ENCODE measurements at places on chromosomes 1 and 21.
A peak's percentile ranks its signal among the peaks of the same experiment; 100 is the strongest.

GRCh38 chr1:227391879-227392278 lies 73.6 kb upstream of the CDC42BPA start:
- no peak for DNase-seq

- no peak for DNase-seq
These were observed 65.7 kb upstream of the MORC3 start for GRCh38 chr21:36254106-36254941.

DNA sequence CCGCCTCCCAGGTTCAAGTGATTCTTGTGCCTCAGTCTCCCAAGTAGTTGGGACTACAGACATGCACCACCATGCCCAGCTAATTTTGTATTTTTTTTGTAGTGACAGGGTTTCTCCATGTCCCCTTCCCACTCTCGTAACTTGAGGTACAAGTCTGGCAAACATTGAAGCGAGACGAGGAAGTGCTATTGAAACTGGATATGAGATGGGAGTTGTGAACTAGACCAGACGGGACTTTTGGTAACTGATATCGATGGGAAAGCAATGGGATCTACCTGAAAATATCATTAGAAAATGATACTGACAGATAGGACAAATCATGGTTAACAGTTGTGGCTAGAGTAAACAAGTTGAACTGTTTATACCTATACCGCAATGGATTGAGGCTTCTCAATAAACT lies 95.2 kb upstream of the TRABD2B start:
- no peak for DNase-seq

DNA sequence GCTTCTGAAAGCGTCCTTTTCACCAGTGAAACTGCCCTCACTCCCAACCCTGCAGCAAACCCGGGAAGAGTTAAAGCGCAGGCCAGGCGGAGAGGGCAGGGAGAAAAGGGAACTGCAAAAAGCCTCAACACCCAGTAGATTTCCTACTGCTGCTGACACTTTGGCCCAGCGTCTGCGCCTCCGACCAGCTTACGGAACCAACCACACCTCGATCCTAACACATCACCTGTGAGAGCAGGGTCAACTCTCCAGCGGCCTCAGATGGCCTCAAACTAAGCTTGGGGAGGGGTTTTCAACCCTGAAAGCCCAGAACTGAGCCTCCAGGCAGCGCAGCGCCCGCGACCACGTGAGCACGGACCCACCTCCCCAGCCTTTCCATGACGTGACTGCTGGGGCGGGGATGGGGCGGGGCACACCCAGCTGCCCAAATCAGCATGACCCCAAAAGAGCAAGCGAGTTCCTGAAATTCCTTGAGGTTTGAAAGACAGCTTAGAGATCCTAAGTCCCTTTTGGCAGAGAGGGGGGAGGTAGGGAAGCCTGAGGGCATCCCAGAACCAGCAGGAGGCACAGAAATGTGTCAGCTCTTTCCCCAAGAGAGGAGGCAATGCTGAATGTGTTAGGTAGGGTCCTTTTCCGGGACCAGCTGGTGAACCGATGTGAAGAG lies 59.1 kb downstream of the ITPKB start:
- DNase-seq, result peak; percentile 71

- DNase-seq, result no peak
These were observed 209.8 kb upstream of the PRMT6 start for GRCh38 chr1:106846656-106847055.

DNA sequence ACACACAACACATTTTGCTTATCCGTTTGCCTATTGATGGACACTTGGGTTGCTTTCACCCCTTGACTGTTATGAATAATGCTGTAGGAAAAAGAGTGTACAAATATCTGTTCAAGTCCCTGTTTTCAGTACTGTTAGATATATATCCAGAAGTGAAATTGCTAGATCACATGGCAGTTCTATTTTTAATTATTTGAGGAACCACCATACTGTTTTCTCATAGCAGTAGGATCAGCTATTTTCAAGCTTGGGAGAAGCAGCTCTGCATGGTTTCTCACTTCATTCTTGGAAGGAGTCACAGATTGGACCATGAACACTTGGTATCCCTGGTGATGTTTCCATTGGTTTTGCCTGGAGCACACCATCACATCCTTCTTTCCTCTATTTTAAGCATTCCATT lies 114.4 kb upstream of the ZP4 start:
- DNase-seq, result no peak

DNA sequence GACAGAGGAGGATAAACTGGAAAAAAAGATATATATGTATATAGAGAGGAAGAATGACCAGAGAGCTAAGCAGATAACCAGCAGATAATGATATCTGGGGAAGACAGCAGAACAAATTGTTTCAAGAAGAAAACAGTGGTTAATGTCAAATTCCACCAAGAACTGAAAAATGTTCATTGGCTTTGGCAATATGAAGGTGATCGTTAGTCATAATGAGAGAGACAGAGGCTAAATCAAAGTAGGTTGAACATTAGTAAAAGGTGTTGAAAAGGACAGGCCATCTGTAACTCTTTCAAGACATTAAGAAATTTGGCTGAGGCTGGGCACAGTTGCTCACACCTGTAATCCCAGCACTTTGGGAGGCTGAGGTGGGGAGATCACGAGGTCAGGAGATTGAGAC lies 25.3 kb upstream of the CR2 start:
- no peak for DNase-seq

DNA sequence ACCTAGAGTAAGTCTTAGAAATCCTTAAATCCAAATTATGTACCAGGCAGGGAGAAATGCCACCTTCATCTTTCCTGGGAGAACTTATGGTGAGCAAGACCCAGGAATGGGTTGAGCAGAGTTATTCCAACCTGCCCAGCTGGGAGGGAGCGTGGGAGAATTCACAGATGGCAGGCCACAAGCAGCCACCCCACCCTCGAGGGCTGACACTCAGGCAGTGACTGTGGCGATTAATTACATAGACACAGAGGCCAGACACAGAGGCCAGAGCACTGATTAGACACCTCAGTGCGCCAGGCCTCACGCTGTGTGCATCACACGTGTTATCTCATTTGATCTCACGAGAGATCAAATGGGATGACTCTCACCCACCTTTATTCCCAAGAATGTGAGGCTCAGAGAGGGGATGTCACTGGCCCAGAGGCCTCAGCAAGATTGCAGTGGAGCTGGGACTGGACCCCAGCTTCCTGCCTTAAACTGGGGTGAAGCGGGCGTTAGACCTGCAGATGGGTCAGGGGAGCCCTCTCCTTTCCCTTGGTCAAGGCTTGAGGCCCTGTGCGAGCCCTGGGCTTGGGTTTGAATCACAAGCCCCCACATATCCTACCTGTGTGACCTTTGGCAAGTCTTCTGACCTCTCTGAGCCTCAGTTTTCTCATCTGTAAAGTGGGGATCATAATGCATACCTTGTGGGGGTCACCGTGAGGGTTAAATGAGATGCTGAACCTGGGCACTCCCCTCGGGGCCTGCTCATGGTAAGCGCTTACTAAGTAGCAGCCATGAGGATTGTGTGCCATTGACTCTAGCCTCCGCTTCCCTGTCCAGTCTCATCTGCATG lies 28.8 kb upstream of the PADI4 start:
- DNase-seq, result no peak

DNA sequence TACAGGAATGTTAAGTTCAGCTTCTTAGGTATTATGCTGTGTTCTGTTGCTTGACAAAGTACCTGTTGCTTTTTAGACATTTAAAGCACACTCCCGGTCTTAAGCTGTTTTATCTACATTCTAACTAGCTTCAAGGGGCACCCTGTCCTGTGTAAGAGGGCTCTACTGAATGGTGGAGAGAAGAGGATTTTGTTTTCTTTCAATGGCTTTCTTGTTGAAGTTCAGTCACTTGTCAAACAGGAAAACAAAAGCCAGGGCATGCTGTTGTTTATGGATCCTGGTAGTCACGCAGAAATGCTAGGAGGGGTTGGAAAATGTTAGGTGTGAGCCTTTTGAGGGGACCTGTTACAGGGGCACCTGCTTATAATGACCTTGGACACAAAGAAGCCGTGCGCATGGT lies 30.7 kb downstream of the PGM1 start:
- DNase-seq, result no peak

- DNase-seq, result no peak
These were observed 19.6 kb downstream of the ZNF362 start for GRCh38 chr1:33275706-33276572.

GRCh38 chr1:203036537-203036936 lies 10.2 kb downstream of the PPFIA4 start:
- no peak for DNase-seq

GRCh38 chr21:25385911-25386474 lies 221.3 kb downstream of the MRPL39 start:
- DNase-seq, result no peak

DNA sequence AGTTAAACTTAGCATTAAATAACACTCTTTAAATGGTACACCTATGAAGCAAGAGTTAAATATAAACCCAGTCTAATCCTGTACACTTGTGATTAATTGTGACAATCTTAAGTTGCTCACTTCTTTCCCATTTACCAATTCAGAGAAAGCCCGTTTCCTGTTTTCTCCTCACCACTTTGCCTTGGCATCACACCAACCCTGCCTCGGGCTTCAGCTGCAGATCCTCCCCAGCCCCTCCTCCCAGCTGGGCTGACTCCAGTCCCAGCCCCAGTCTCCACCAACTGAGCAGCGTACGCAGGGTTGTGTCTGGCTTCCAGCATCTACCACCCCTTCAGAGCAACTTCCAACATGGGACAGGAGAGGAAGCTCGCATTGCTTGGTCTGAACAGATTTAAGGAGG lies 4.1 kb downstream of the PYCR2 start:
- DNase-seq, result no peak

DNA sequence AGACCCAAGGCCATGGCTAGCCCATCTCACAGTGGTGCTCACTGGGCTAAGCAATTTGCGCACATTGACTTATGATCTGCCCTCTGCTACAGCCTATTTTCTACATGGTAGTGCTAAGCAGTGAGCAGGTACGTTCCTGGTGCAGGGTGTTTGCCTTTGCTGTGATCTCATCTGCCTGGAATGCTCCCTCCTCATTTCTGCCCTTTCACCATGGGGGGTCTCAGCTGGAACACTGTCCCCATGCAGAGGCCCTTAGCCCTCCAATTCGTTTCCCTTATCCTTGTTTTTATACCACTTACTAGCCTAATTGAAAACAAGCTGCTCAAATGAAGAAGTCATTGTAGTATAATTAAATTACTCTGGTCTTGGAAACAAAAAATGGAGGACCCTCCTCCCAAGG lies 2.0 kb upstream of the B3GALT5 start:
- DNase-seq, result no peak

DNA sequence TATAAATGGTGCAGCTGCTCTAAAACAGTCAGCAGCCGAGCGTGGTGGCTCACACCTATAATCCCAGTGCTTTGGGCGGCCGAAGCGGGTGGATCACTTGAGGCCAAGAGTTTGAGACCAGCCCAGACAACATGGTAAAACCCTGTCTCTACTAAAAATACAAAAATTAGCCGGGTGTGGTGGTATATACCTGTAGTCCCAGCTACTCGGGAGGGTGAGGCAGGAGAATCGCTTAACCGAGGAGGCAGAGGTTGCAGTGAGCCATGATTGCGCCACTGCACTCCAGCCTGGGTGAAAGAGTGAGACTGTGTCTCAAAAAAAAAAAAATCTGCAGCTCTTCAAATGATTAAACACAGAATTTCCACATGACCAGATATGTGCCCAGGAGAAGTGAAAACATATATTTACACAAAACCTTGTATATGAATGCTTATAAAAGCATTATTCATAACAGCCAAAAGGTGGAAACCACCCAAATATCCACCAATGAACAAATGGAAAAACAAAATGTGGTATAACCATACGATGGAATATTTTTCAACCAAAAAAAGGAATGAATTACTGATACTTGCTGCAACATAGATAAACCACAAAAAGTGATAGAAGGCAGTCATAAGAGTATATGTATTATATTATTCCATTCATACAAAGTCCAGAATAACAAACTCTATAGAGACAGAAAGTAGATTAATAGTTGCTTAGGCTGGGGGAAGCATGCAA lies 14.1 kb downstream of the EPS15 start:
- DNase-seq, result no peak

GRCh38 chr21:39313042-39313570 lies 326 bp downstream of the BRWD1 start:
- DNase-seq, result peak; percentile 29

DNA sequence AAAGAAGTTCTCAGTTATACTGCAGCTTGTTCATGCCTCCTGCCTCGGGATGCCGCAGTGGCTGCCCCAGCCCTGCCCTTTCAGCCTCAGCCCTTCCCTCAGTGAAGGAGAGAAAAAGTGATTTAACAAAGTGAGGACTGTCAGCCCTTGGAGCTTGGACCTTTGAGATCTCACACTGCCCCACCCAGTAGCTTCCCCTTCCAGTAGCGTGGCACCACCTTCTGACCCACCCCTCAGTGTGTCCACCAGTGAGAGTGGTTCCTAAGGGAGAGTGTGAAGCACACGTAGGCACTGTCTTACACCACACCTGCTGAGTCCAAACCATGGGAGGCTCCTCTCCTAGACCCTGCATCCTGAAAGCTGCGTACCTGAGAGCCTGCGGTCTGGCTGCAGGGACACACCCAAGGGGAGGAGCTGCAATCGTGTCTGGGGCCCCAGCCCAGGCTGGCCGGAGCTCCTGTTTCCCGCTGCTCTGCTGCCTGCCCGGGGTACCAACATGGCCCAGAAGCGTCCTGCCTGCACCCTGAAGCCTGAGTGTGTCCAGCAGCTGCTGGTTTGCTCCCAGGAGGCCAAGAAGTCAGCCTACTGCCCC lies at the start of gene CDA:
CDA (plus strand) TSS at position 464 of the 592 bp plus-strand sequence; CDS start at position 497, 33 bp downstream.
- DNase-seq, result no peak

DNA sequence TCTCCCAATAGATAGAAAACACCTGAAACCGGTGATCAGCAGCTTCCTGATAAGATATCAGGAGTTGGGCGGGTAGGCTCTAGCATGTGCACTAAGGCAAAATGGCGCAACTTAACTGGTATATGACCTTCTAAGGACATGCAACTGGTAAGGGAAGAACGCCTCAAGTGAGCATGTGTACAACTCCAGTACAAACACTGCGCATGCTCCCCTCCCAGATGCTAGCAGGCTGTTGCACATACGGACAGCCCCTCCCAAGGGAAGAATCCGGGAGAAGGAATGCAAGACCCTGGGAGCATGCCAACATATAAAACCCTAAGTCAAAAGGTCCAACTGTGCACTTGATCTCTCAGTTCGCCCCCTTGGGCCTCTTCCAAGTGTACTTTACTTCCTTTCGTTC lies 110.8 kb downstream of the TSEN15 start:
- no peak for DNase-seq

DNA sequence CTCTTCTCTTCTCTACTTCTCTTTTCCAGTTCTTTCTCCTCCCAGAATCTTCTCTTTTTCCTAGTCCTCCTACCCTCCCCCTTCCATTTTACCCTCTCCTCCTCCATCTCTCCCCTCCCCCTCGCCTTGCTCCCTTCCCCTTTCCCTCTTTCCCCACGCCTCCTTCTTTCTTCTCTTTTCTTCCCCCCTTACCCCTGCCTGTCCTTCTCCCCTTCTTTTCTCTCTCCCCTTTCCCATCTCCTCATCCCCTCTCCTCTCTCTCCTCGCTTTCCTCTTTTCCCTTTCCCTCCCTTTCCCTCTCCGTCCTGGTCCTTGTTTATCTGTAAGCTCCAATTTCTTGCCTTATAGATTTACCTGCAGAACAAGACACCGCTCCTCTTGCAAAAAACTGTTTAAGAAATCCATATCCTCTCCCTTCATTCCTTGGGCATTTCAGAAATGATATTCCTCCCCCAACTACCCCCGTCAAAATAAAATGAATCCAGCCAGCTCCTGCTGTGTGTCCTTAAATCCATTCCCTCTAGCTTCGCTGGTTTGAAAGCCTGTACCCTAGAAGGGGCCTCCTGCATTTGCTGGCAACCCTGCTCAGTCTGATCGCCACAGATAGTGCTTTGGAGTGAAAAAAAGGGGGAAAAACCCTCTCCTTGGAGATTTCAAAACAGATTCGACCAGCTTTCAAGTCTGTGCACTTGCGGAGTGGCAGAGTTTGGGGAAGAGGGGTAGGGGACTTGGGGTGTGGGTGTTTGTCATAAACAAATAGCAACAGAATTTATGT lies 89.4 kb downstream of the PAPPA2 start:
- no peak for DNase-seq

GRCh38 chr1:89739013-89739843 lies 81.6 kb upstream of the LRRC8D start:
- peak; percentile 11 for DNase-seq
